ENCODE measurements at places on chromosomes 3 and 15.

DNA sequence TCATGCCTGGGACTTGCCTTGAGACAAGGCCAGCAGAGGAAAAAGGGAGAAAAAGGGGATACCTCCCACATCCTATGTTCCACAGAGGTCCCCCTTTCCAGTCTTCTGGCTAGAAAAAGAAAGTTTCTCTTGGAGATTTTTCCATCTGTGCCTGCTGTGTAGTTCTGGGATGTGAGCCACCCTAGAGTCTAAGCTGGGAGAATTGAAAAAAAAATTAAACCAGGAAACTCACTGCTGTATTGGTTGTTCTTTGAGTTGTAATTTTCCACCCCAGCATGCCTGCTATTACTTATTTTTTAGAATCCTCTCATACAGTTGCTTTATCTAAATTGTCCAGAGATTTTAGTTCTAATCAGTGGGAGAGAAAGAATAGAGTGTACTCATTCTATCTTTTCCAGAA lies 68.4 kb downstream of the SV2B start:
- DNase-seq = no peak

- no peak for DNase-seq
Observed at GRCh38 chr15:74042603-74043424, 39.5 kb downstream of the GOLGA6A start.

- DNase-seq = no peak
Observed at GRCh38 chr15:89958107-89958805, 42.9 kb upstream of the ZNF710 start.

DNA sequence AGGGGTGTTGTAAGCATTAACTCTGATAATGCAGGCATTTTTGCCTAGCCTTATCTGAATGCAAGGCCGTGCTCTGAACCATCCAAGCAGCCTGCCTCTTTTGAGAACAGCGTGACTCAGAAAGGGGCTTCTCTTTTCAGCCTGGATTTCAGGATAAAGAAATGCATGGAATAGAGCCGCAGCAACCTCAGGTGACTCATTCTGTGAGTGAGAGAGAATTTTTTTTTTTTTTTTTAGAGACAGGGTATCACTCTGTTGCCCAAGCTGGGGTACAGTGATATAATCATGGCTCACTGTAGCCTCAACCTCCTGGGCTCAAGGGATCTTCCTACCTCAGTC lies 20.6 kb upstream of the PDE8A start:
- no peak for DNase-seq

DNA sequence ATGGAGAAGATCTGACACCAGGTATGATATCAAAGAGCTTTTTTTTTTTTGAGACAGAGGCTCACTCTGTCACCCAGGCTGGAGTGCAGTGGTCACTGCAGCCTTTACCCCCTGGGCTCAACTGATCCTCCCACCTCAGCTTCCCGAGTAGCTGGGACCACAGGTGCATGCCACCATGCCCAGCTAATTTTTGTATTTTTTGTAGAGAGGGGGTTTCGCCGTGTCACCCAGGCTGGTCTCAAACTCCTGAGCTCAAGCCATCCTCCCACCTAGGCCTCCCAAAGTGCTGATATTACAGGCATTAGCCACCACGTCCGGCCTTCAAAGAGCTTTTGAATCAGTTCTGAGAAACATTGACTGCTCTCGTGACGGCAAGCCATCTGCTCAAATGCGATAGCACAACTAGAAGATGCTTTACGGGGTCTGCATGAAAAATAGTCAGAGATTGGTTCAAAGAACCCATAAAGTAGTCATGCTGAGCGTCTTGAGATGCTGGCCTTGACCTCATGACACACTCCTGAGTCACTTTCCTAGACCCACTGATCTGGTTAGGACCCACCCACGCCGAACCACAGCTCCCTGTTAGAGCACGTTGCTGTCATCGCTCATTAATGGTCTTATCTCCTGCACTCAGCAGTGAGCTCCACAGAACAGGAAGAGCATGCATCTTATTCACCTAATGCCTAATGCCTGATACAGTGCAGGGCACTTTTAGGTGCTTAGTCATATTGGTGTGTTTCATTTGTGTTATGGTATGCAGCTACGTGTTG lies 57.0 kb upstream of the NR2F2 start:
- DNase-seq = no peak

DNA sequence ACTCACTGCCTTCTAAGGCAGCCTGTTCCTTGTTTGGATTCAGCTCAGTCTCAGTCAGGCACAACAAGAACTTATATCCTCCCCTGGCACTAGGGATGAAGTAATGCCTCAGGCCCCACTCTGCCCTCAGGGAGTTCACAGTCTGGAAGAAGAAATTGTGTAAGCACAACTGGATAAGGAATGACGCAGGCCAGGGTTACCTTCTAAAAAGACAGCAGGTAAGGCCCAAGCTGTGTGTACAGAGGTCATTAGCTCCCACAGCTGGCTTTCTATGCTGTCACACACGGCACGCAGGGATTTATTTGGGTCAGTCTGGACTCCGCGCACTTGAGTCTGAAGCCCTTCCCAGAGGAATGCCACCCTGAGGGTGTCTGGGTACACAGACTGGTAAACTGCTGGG lies 82.9 kb downstream of the IQSEC1 start:
- DNase-seq = no peak

DNA sequence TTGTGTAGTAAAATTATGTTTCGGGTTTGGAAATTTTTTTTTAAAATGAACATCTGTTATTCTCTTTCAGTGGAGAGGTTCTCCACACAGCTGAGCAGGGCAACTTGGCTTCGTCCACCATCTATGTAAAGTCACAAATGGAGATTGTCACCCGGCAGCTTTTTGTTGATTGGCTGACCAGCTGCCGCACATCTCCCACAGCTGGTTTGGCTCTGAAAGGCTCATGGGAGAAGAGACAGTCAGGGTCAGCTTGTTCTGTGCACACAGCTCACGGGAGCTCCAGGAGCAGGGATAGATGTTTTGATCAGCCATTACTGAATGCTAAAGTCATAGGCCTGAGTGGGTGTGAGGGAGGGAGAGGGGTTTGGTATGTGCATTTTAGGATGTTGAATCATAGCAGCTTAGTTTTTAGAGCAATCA lies 12.9 kb upstream of the CCDC80 start:
- DNase-seq = no peak

DNA sequence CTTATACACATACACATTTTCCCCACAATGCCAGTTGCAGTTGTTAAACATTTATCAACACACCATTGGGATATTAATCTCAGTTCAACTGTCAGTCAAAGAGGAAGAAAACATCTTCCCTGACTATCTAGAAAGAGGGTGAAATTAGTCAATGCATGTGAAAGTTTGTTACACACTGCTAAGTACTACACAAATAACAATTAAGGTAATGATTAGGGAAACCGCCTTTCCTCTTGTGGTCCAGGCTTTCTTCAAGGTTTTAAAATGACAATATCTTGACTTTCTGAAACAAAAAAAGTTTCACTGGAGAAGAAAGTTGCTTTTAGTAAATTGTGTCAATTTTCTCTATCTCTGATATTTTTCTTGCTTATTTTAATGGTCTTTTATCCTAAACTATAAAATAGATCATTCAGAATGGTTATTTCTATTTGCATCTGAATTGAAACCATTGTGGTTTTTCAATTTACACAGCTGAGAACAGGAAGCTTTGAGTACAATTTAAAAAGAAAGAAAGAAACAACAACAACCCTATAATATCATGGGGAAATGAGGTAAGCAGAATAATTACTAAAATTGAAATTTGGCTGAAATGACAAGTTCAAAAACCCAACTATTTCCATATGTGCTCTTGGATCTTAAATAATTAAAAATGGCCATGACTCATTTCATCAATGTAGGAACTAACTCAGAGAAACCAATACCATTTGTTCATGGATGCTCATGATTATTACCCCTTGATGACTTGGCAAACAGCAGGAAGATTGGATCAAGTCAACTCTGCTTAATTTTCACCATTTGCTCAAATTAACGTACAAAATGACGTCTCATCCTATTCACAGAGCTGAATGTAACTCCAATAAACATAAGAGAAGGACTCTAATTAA lies 31.7 kb downstream of the GPR149 start:
- DNase-seq = no peak

GRCh38 chr15:36594556-36595090 lies 15.2 kb downstream of the CDIN1 start:
- no peak for DNase-seq

DNA sequence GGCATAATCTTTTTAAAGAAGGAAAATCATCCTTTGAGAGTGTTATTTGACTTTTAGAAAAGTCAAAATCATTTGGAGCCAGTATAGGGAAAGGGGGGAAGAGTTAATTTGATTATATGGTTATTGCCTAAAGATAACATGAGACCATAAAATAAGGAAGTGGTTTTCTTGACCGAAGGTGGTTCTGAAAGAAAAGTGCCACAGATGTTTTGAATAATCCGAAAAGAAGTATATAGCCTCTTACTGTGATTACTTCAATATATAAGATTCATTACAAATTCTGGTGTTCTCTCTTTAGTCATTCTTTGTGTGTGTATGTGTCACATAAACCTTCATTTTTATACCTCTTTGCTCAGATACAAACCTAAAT lies 1.1 kb downstream of the DNAJB11 start:
- no peak for DNase-seq

- DNase-seq = no peak
Observed at GRCh38 chr3:122961146-122961545, 66.4 kb downstream of the SEMA5B start.

DNA sequence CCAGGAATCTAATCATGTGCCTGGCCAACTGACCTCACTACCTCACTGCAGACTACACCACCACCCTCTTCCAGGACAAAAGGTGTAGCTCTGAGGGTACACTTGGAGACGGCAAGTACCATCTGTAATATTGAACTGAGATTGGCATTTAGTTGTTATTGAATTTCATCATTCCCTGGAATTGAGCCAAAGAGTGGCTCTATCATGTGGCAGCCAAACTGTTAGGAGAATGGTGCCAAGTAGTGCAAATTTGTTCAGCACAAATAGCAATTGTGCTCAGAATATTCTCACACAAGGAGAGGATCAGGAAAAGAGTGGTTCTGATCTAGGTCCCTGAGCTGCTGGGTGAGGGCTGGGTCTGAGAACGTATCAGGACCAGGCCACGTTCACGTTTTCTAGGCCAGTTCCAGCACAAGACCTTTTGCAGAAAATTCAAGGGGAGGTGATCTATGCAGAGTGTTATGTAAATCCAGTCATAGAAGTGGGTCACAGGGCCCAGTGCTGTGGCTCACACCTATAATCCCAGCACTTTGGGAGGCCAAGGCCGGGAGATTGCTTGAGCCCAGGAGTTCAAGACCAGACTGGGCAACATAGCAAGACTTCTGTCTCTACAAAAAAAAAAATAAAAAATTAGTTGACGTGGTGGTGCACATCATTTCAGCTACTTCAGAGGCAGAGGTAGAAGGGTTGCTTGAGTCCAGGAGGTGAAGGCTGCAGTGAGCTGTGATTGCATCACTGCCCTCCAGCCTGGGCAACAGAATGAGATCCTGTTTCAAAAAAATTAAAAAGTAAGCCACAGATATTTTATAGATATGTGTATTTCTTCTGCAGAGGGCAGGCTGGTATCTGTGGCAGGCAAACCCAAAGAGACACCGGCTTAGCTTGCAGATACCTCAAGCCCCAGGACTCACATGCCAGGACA lies 31.9 kb upstream of the CFAP161 start:
- no peak for DNase-seq

DNA sequence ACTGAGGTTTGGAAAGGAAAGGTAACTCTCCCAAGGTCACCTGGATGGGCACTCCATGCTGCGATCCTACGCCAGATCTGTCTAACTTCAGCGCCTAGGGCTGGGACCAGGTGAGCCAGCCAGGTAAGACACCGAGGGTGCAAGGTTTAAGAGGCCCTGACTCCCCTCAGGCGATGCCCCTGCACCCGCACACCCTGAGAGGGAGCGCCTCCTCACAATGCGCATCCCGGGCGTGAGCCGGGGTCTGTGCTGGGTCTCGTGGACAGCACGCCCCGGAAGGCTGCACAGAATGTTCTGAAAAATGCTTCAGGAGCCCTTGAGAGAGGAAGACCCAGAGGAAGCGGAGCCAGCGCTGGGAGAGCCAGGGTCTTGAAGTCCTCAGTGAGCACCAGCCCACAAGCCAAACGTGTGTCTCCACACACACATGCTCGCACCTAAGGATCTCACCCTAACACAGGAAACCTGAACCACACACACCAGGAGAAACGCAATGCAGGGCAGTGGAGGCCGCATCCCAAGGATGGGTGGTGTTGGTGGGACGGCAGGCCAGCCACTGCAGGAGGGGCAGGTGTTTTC lies 142.0 kb downstream of the ADAMTS17 start:
- no peak for DNase-seq

GRCh38 chr3:41522612-41523011 lies 323.3 kb downstream of the CTNNB1 start:
- DNase-seq = no peak

DNA sequence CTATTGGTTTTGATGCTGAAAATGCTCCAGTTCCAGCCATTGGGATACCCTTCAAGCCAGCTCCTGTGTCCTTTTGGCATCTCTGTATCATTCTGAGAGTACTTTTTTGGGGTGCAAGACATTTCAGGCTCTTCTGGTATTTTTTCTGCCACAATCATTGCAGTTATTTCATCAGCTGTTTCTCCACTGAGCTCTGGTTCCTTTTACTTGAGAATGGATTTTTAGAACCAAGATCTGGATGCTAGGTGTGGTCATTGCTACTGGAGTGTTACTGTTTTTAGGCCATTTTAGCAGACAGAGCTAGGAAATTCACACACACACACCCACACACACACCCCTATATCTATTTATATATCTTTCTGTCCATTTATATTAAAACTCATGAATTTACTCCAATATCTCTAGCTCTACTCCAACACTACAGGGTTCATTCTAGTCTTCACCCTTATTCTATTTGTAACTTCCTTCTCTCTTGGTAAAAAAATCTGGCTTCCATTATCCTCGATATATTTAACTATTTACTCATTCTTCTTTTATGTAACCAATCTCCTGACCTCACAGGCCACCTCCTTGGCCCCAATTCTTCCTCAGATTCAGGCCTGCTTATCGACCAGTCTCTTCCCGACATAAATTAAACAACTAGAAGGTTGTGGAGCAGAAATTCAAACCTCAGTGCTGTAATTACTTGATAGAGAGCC lies 17.0 kb downstream of the SLC35G2 start:
- no peak for DNase-seq

GRCh38 chr3:32373844-32374243 lies 17.8 kb upstream of the CMTM7 start:
- no peak for DNase-seq

DNA sequence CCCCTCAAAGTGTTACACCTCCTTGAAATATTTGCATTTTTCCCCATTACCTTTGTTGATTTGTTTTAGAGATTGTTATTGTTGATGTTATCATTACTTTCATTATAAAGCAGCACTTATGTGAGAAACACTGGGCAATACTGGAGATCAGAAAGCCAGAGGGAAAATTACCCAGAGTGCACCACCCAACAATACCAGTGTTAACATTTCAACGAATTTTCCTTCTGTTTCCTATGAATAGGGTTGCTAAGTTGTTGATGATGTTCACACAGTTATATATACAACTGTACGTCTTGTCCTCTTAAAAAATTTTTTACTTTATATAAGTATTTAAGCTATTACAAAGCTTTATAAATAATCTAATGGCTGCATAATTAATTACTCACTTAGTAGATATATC lies 173.6 kb upstream of the UMPS start:
- DNase-seq = no peak

GRCh38 chr3:125057186-125057850 lies 1.5 kb upstream of the HEG1 start:
- no peak for DNase-seq

- no peak for DNase-seq
Observed at GRCh38 chr15:98626153-98626552, 22.2 kb upstream of the IGF1R start.

- DNase-seq = no peak
Observed at GRCh38 chr15:72342385-72342784, 22.4 kb upstream of the CELF6 start.

All from effector memory CD8-positive, alpha-beta T cell (primary cell).